ENCODE measurements at places on chromosomes 16 and 17. TPM values are rescaled to one million over a fixed set of nuclear protein-coding genes. Genes with fewer than 3 reads are reported as not detected.

The ZSCAN10 gene
- total RNA-seq = not detected

The TP53TG3C gene
- not detected for total RNA-seq

The CYGB gene
- total RNA-seq = not detected

- H3K4me1 ChIP-seq = peaks cover 24% of the 10 kb centered on the region
- H3K27me3 ChIP-seq = no peaks in the 10 kb centered on the region
- no peaks in the 10 kb centered on the region for H3K36me3 ChIP-seq
- DNase-seq = no peak
Measured at GRCh38 chr16:81642107-81642436, 137.0 kb upstream of the PLCG2 start.

The NLRC3 gene
- total RNA-seq = not detected

The CLDN6 gene
- total RNA-seq = not detected

The PDE6G gene
- total RNA-seq = not detected
